Endothelial cell (in vitro differentiated cells): ENCODE measurements at places on chromosomes 3 and 15.

DNA sequence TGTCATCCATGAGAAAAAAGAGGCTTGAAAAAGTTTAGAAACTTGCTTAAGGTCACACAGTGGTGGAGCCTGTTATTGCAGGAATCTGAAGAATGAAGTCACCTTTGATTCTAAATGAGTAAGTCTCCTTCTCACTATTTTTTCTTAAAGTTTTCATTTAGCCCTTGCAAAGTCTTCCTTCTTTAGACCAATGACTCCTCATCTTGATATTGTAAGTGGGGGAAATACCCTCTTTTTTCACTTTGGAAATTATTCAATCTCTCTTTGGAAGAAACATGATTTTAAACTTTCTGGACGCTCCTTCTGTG lies 787 bp upstream of the SLMAP start:
- DNase-seq, result no peak

DNA sequence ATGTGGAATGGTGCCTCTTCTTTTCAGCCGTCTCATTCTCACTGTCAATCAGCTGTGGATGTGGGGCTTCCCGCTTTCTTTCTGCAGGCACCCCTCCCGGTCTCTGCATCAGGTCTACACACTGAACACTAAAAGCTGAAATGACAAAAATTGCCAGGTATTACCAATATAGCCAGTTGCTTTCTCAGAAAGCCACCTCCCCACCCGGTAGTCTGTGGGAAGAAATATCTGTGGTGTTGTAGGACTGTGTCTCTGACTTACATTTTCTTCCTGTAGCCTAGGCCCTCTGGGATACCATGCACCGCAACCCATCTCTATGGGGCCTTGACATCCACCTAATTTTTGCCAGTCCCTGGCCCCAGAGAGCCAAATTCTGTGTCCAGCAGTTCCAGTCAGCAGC lies 19.2 kb upstream of the EPHB1 start:
- DNase-seq, result no peak

DNA sequence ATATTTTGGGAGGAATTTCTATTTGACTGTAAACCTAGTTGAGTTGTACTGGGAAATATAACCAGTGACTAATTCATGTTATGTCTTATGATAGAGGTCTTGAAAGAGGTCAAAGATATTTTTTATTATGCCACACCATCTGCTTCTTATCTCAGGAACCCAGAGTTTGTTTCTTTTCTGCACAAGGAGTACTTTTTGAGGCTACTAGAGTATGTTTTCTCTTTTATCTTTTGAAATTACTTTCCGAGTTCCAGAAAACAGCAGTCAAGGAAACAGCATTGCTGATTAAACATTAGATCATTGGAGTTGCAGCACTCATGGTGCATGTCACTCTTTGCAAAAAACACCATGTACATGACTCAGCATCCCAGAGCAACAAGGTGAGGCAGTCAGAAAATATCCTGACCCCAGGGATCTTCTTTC lies 645.8 kb upstream of the NR2F2 start:
- DNase-seq, result no peak

DNA sequence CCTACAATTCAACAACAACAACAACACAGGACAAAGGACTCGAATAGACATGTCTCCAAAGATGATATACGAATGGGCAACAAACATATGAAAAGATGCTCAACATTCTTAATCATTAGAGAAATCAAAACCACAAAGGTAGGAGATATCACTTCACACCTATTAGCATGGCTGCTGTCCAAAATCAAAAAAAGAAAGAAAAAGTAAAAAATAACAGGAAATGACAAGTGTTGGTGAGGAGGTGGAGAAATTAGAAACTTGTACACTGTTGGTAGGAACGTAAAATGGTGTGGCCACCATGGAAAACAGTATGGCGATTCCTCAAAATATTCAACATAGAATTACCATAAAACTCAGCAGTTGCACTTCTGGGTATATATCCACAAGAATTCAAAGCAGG lies 312.3 kb upstream of the STT3B start:
- no peak for DNase-seq

DNA sequence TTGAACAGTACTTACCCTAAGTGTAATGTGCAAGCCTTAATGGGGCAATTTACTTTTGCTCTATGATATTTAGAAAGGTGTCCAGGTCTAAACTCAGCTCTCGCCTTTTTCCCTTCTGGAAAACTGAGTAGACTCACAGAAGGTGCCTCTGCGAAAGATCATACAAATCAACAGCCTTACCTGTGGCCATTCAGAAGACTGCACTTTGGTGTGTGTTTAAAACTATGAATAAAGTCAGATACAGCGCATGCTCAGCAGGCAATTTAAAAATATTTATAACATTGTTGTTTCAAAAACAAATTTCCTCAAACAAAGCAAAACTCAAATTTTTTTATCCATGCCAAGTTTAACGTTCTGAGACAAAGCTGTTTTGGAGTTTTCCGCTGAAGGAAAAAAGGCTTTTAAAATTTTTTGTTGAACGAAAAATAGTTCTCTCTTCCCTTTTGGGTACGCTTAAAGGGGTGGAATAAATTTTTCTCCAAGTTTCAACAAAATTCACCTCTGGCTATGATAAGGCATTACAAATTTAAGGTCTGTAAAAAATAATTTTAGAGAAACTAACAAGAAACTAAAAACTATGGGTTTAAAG lies 156.3 kb downstream of the TIGIT start:
- DNase-seq, result no peak

- no peak for DNase-seq
Observed at GRCh38 chr15:92149029-92149428, 244.7 kb upstream of the ST8SIA2 start.

- DNase-seq, result no peak
Observed at GRCh38 chr15:72227192-72227586, 3.8 kb downstream of the PKM start.

GRCh38 chr15:60479361-60480110 lies 594 bp upstream of the ICE2 start:
- DNase-seq, result no peak

GRCh38 chr3:67712259-67712658 lies 57.8 kb upstream of the SUCLG2 start:
- no peak for DNase-seq

DNA sequence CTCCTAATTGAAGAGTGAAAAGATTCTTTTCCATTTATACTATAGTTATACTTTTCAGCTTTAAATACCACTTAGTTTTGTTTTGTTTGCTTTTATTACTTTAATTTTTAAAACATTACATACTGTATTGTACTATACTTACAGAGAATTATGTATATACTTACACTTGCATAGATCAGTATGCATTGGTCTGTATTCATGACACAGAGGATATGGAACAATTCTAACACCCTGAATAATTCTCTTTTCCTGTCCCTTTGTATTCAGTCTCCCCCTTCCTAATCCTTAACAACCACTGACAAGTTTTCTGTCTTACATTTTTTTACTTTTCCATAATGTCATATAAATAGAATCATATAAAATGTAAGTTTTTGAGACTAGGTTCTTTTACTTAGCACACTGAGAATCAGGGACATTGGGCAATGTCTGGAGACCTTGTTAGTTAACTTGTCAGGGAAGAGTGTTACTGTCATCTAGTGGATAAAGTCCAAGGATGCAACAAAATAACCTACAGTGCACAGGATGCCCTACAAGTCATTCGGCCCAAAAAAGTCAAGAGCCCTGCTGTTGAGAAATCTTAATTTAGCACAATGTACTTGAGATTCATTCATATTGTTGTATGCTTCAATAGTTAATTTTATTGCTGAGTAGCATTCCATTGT lies 95.7 kb upstream of the MCTP2 start:
- DNase-seq, result no peak

GRCh38 chr3:116302087-116302747 lies 143.1 kb downstream of the LSAMP start:
- DNase-seq, result no peak
